Activated naive CD4-positive, alpha-beta T cell treated with anti-CD3 and anti-CD28 coated beads for 36 hours (primary cell): ENCODE measurements at places on chromosomes 3 and 15. TPM values are rescaled to one million over a fixed set of nuclear protein-coding genes. Genes with fewer than 3 reads are reported as not detected.

ACAN gene
- not detected for total RNA-seq

TOPAZ1 gene
- total RNA-seq, result not detected

AADAC gene
- total RNA-seq, result not detected

MYZAP gene
- total RNA-seq, result 0.38 TPM

DNA sequence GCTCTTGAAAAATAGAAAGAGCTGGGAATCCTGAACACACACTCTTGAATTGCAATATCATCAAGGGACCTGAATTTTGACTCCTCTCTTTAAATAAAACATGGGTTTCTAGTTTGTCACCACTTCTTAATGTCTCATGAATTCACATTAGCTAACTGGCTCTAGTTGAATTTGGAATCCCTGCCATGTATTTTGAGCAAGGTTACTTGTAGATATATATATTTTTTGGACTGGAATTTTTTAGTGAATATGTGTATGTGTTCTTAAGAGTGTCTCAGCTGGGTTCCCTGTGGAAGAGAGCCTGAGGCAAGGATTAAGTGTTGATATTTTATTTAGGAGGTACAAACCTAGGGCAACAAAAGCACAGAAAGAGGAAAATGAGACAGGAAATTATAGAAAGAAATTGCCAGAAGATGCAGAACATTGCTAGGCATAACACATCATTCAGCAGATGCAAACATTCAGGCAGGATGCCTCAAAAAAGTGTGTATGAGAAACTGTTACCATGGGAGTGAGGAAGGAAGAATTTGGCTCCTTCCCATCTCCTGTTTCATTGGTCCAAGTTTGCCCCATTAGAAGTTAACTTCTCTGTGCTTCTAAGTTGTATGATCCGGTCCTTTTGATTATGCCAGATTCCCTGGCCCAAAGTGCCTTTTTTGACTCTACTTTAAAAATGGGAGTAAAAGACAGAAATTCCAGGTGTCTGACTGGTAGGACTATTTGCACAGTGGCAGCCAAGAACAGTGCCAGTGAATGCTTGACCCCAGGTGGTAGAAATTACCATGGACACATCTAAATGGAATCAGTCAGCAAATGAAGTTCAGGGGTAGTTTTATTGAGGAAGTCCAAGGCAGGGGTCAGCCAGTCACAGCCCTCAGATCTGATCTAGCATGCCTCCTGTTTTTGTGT is 253.7 kb upstream of the TGFBR2 start:
- H3K36me3 ChIP-seq, result no peaks in the 10 kb centered on the region
- peaks cover 82% of the 10 kb centered on the region for H3K4me1 ChIP-seq
- H3K4me3 ChIP-seq, result no peak overlapping the region

DNA sequence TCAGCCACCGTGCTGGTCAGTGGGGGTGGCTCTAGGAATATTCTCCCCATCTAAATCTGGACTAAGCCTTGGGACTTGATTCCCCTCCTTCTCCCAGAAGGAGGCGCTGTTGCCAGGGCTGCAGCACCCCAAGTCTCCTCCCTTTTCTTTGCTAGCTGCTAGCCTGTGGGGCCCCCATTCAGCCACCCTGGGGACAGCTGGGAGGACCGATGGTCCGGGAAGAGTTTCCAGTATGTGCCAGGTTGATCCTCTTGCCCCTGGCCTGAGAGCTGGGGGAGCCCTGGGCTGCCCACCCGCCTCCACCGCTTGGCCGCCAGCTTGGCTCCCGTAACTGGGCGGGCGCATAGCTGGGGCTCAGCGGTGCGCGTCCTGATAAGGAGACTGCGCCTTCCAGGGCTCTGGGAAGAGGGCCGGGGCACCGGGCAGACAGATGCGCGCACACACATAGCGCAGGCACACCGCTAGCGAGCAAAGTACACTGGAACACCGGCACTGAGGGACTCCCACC is 4.2 kb downstream of the SMAD6 start:
- no peak overlapping the region for H3K27ac ChIP-seq
- H3K36me3 ChIP-seq, result no peaks in the 10 kb centered on the region
- H3K4me3 ChIP-seq, result no peak overlapping the region
- H3K4me1 ChIP-seq, result peaks cover 8% of the 10 kb centered on the region
- peaks cover 13% of the 10 kb centered on the region for H3K27me3 ChIP-seq

- no peaks in the 10 kb centered on the region for H3K27me3 ChIP-seq
- no peaks in the 10 kb centered on the region for H3K4me1 ChIP-seq
- H3K27ac ChIP-seq, result no peak overlapping the region
- no peaks in the 10 kb centered on the region for H3K36me3 ChIP-seq
- DNase-seq, result no peak
These were observed 270.0 kb downstream of the TLE3 start for GRCh38 chr15:69827751-69828150.

DNA sequence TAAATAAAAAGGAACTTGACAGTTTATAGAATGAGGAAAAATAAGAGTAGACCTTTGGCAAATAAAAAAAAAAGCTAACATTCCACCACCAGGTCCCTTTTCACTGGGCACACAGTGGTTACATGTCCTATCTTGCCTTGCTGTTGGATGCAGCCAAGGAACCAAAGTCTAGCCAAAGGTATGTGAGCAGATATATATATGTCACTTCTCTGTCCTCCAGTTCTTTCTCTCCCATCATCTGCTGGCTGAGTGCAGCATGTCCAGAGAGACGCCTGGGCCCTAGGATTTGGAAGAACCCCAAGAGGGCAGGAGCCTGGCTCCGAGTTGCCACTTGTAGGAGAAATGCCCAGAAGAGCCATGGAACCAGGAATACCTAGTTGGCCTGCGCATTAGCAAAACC is 104.7 kb downstream of the SERPINI1 start:
- H3K4me3 ChIP-seq, result no peak overlapping the region
- H3K36me3 ChIP-seq, result no peaks in the 10 kb centered on the region
- DNase-seq, result no peak
- H3K27ac ChIP-seq, result no peak overlapping the region

DNA sequence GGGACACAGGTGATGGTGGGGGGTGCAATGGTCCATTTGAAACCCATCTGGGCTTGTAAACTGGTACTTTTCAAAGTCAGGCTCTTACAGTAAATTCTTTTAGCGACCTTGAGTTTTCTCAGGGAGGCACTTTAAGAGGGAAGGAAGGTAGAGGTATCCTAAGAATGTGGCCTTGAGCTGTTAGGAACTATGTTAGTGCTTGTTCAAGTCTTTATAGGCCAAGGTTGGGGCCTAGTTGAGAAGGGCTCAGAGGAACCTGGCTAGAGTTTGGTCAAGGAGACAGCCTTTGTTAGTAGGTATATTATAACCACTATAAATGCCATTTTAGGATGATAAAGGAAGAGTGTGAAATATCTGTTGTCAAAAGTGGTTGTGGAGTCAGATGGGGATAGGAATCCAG is 9.2 kb upstream of the CCK start:
- H3K4me3 ChIP-seq, result no peak overlapping the region
- peaks cover 4% of the 10 kb centered on the region for H3K27me3 ChIP-seq

DNA sequence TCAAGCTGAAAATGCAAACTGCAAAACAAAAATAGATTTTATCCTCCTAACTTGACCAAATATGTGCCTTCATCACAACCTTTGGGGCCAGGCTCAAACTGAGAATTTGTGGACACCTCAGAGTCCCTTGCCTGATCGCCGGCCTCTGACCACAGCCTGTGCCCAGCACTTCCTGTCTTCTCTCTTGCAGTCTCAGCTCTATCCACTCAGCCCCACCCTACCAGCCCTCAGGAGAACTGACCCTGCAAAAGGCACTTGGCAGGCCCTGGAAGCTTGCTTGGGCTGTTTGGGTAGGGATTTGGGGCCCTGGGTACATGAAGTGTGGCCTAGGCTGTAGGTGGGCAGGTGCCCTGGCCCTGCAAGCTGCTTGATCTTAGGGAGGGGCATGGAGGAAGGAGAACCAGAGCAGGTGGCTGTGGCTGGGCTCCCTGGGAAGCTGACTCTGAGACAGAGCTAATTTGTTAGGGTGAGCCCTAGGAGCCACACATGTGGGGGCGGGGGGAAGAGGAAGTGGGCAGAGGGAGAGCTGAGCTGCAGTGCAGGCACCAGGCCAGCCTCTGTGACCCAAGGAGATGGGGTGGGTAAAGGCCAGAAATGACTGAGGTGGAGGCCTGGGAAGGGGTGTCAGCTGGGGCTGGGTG is 8.6 kb downstream of the CLEC3B start:
- peaks cover 21% of the 10 kb centered on the region for H3K4me1 ChIP-seq
- no peak overlapping the region for H3K4me3 ChIP-seq
- peaks cover 16% of the 10 kb centered on the region for H3K27me3 ChIP-seq
- H3K27ac ChIP-seq, result no peak overlapping the region

DNA sequence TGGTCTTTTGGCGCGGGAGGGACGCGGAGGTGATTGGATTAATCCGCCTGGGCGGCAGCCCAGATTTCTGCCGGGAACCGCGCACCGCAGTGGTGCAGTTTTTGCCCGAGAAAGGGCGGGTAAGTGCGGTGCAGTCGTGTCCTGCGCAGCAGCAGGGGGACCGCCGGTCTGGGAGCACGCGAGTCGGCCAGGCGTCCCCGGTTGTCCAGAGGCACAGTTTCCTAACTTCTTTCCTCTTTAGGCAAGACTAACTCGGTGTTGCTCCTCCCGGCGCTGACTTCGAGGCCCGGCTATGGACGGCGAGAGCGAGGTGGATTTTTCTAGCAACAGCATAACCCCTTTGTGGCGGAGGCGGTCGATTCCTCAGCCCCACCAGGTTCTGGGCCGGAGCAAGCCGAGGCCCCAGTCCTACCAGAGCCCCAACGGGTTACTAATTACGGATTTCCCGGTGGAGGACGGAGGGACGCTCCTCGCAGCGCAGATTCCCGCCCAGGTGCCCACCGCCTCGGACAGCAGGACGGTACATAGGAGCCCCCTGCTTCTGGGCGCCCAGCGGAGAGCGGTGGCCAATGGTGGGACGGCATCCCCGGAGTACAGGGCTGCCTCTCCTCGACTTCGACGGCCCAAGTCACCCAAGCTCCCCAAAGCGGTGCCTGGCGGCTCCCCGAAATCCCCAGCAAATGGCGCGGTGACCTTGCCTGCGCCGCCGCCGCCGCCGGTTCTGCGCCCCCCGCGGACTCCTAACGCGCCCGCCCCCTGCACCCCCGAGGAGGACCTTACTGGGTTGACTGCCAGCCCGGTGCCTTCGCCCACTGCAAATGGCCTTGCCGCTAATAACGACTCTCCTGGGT is 736 bp downstream of the ARHGEF26 start:
- peaks cover 12% of the 10 kb centered on the region for H3K4me1 ChIP-seq
- peaks cover 56% of the 10 kb centered on the region for H3K27me3 ChIP-seq
- peak; percentile 23 for DNase-seq
- H3K4me3 ChIP-seq, result peak overlapping the region; percentile 79
- no peaks in the 10 kb centered on the region for H3K36me3 ChIP-seq

DNA sequence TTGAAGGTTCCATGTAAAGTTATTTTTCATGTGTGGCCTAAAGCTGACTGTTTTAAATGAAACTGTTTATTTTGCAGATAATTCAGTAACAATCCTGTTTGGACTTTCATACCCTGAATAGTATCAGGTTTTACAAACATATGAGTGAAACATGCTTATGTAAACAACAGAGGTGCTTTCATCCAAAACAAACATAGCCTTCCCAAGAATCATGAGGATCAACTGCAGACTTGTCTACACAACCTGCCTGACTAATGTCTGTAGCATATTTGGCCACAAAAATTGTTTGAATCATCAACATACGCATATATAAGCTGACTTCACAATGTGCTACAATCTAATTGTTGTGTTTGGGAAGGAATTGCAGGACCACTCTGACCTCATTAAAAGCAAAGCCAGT is 190.4 kb downstream of the DIPK2A start:
- H3K27me3 ChIP-seq, result peaks cover 6% of the 10 kb centered on the region
- no peak overlapping the region for H3K27ac ChIP-seq
- no peaks in the 10 kb centered on the region for H3K36me3 ChIP-seq
- no peaks in the 10 kb centered on the region for H3K4me1 ChIP-seq
- DNase-seq, result no peak

DNA sequence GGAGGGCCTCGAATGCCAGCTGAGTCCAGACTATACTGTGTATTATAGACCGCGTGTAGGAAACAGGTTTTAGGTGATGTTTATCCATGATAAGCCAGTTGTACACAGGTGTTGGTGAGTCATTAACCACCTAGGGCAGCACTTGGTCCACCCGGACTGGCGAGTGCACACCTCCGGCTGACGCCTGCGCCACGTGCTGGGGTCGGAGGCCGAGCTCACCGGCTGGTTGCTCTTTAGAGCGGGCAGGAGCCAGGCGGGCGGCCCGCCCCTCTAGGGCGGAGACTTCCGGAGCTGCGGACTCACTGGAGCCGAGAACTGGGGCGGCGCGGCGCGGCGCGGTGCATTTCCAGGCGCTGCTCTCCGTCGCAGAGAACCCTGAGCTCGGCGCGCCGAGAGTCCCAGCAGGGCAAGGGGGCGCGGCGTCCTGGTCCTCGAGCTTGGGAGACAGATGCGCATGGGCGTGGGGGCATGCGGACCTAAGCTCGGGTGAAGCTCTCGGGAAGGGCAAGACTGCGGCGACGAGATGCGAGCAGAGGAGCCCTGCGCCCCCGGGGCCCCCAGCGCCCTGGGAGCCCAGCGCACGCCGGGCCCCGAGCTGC is at the start of gene ESYT3:
Gene ESYT3, plus strand, starts transcription at position 341 of the 599 bp plus-strand sequence. Its CDS starts 183 bp downstream, at position 524.
- H3K27me3 ChIP-seq, result peaks cover 55% of the 10 kb centered on the region
- H3K4me3 ChIP-seq, result peak within 1 kb of the TSS; percentile 75
- no peak within 1 kb of the TSS for H3K27ac ChIP-seq

DNA sequence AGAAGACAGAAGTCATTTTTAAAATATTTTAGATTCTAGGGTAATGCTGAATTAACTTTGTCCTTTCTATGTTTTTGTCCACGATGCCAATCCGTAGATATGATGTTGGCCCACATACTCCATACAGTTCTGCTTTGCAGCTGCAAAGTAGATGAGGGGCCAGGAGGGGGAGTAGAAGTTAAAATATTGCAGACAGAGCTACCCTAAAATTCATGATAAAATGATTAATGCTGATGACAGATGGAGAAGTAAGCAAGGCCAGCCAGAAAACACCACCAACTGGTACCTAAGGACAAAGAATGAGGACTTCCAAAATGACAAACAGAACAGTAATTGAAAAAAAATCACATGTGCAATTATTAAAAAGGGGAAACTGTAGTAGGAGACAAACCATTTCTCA is 756.6 kb upstream of the ARPP21 start:
- DNase-seq, result no peak
- H3K36me3 ChIP-seq, result no peaks in the 10 kb centered on the region
- peaks cover 2% of the 10 kb centered on the region for H3K27me3 ChIP-seq
- no peak overlapping the region for H3K4me3 ChIP-seq

DNA sequence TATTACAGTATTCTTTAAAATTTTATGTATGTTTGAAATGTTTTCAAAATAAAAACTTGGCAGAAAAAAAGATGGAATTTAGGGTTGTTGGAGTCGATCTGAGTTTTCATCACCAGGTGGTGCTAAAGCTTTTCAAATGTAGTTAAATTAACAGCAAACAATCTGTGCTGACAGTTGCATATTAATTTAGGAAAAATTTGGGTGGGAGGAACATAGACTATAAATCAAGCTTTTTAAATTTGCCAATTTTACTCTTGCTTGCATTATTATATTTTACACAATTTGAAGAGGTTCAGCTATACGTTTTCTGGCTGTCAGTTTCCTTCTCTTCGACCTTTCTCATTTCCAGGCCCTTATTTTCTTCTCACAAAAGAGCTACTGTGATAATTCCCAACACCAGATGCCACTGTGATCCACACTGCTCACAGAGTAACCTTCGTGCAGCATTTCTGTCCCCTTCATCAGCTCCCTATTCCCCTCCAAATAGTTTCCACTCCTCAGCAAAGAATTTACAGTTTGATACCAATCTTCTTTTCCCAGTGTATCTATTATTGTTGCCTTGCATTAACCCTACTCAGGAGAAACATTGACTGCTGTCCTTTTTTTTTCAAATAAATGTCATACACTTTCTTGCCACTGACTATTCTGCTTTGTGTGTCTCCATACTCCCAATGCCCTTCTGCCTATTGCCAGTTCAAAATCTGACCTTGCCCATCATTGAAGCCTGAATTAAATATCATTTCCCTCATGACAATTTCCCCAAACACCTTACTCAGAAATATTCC is 53.4 kb upstream of the EIF5A2 start:
- H3K4me3 ChIP-seq, result no peak overlapping the region
- no peaks in the 10 kb centered on the region for H3K4me1 ChIP-seq
- no peaks in the 10 kb centered on the region for H3K36me3 ChIP-seq
